ENCODE measurements at places on chromosomes 6 and 20.
A peak's percentile ranks its signal among the peaks of the same experiment; 100 is the strongest.

DNA sequence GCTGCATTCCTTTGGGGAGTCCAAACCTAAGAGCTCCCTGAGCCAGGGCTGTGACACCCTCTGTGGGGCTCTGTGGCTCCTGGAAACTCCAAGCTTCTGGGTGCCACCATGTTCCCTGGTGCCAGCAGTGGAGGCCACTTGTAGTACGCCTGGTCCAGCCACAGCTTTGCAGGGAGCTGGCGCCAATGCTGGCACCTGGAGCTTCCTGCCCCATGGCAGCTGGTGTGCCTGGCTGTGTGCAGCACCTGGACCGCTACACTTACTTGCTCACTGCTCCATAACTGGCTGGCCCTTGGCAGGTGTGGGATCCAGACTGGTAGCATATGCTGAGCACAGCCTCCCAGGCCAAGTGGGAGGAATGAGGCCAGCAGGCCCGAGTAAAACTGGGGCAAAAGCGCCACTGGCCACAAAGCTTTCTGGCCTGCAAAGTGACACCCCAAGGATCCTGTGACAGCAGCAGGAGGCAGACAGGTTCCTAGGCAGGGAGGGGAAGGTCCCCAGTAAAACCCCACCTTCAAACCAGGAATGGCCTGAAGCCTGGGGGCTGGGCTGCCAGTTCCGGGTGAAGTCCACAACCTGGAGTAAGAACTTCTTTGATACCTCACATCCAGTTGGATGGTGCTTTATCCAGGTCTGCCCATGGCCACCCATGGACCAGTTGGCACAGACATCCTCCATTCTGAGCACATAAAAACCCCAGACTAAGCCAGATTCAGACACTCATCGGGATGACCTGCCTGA lies 461.0 kb downstream of the TBC1D32 start:
- no peaks in the 10 kb centered on the region for H3K27me3 ChIP-seq
- H3K4me3 ChIP-seq = no peak overlapping the region
- H3K27ac ChIP-seq = no peak overlapping the region
- DNase-seq = no peak

DNA sequence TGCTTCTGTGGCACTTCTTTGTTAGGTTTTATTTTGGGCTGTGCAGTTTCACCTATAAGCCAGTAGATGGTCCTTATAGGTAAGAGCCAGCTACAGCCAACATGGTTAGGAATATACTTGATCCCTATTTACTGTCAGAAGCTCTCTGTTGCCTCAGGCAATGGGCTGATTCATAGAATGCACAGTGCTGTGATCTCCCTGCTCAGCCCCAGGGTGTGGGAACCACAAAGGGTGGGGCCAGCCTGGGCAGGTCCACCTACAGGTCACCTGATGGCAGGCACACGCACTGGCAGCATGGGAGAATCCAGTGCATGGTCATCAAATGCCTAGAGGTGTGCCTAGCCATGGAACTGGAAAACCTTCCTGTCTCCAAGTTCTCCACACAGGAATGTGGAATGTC lies 191.9 kb downstream of the MOXD1 start:
- H3K27me3 ChIP-seq = no peaks in the 10 kb centered on the region
- H3K4me1 ChIP-seq = no peaks in the 10 kb centered on the region
- H3K4me3 ChIP-seq = no peak overlapping the region
- H3K27ac ChIP-seq = no peak overlapping the region
- no peak for DNase-seq

DNA sequence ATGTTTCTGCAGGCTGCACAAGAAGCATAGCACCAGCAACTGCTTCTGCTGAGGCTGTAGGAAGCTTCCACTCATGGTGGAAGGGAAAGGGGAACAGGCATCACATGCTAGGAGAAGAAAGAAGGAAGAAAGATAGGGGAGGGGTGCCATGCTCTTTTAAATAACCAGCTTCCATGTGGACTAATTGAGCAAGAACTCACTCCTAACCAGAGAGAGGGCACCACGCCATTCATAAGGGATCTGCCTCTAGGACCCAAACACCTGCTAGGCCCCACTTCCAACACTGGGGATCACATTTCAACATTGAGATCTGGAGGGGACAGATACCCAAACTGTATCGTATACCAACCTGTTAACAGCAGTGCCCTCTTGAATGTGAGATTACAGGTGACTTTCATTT lies 46.9 kb upstream of the ARMC2 start:
- H3K27ac ChIP-seq = no peak overlapping the region
- no peaks in the 10 kb centered on the region for H3K36me3 ChIP-seq
- H3K27me3 ChIP-seq = no peaks in the 10 kb centered on the region
- H3K4me3 ChIP-seq = no peak overlapping the region

- no peak for DNase-seq
- H3K36me3 ChIP-seq = no peaks in the 10 kb centered on the region
- H3K27ac ChIP-seq = no peak overlapping the region
- no peaks in the 10 kb centered on the region for H3K27me3 ChIP-seq
- H3K4me1 ChIP-seq = no peaks in the 10 kb centered on the region
- no peak overlapping the region for H3K4me3 ChIP-seq
These were observed 60.8 kb downstream of the CD24 start for GRCh38 chr6:106913676-106914280.

DNA sequence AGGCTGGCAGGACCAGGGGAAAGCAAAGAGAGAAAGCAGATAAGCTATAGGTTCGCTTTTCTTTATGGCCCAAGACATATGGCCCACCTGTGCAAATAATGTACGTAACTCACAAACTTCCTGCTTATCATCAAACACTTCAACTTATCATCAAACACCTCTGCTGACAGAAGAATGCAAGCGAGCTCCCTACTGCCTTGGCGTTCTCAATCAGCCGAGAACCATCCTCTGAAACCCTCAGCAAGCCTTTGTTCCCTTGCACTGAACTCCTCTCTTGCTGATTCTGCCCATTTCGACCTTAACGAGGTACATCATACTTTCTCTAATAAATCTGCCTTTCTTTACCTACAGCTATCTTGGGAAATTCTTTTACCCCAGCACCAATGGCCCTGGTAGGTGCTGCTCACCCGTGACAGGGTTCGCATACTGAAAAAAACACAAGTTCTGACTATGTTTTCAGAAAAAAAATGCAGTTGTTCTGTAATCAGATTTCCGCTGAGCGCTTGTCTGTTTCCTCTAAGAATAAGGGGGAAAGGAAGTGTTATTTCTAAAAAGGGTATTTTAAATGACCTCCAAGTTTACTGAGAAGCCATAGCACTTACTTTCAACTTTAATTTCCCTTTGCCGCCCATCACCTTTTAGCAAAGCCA lies 28.3 kb downstream of the SERPINB6 start:
- no peaks in the 10 kb centered on the region for H3K4me1 ChIP-seq
- peak overlapping the region; percentile 15 for H3K27ac ChIP-seq
- H3K4me3 ChIP-seq = peak overlapping the region; percentile 19
- no peaks in the 10 kb centered on the region for H3K27me3 ChIP-seq
- DNase-seq = peak; percentile 44

DNA sequence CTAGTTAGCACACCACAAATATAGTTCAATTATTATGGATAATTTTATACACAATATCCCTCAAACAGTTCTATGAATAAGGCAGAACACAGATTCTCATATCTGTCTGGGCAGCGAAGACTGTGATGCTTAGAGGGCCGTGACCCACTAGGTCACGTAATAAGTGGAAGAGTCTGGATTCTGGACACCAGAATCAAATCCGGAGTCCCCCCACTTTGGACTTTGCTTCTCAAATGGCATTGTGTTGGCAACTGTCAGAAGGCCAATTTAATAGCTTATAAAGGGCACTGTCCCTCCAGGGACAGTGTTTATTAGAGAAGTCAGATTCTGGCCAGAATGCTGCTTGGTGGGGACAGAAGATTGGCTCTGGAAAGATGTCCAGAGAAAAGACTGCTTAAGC lies 6.8 kb upstream of the CCDC167 start:
- no peaks in the 10 kb centered on the region for H3K36me3 ChIP-seq
- DNase-seq = no peak
- no peak overlapping the region for H3K27ac ChIP-seq
- H3K27me3 ChIP-seq = no peaks in the 10 kb centered on the region
